ENCODE measurements at places on chromosomes 2 and 18.

GRCh38 chr2:42987112-42987922, 194.9 kb upstream of the HAAO start:
- no peak for DNase-seq

GRCh38 chr2:54669677-54670484, 53.6 kb upstream of the EML6 start:
- no peak for DNase-seq

GRCh38 chr2:96400049-96401000, 64.8 kb downstream of the NCAPH start:
- DNase-seq: no peak

DNA sequence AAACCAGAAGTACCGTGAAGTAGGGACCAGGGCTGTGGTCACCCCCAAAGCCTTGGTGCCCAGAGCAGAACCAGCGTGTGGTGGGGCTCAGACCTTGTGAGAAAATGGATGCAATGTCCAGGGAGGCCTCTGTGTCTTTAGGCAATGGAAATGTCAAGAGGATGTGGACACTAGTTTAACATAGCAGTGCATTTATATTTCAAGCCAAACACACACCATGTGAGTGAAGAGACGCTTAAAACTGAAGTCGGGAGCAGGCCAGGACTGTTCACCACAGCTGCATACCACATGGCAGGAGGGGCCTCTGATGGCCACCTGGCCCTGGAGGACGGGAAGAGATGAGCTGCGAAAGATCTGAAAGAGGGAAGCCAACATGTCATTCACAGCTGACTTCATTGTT, 87.3 kb upstream of the LDLRAD4 start:
- no peak for DNase-seq

Data from nucleus accumbens (tissue), 56 donors.